ENCODE measurements at places on chromosomes 5 and 9.

DNA sequence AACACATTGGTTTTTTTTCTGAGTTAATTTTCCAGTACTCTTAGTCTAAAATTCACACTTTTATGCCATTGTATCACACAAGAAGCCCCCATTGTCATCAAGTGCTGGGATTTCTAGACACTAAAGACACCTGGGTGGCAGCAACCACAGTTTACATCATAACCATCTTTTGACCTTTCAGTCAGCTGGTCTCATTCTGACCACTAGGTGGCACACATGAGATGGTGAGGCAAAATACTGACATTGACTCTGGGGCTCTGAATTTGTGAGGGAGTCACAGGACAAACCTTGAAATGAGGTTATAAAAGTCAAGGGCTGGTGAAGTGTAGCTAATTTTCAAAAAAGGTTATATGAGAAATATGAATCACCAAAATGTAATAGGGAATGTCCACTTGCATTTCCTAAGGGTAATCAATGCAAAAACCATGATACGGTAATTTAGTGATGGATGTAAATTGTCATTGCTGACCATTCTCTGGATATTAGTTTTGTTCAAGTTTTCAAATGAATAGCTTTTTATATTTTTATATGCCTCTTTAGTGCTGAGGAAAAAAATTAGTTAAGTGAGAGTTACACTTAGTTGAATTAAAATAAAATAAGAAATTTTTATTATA, 229.4 kb downstream of the DMAC1 start:
- H3K27ac ChIP-seq: no peak overlapping the region
- H3K4me3 ChIP-seq: no peak overlapping the region
- peak; percentile 39 for DNase-seq
- peaks cover 1% of the 10 kb centered on the region for H3K36me3 ChIP-seq

GRCh38 chr5:178113141-178113787, at the start of gene N4BP3:
Gene N4BP3 (plus strand): TSS chr5:178113532. CDS start chr5:178119584, 6,052 bp downstream.
- peaks cover 22% of the 10 kb centered on the region for H3K36me3 ChIP-seq
- peaks cover 35% of the 10 kb centered on the region for H3K4me1 ChIP-seq
- peak within 1 kb of the TSS; percentile 92 for H3K4me3 ChIP-seq
- DNase-seq: peak; percentile 65

DNA sequence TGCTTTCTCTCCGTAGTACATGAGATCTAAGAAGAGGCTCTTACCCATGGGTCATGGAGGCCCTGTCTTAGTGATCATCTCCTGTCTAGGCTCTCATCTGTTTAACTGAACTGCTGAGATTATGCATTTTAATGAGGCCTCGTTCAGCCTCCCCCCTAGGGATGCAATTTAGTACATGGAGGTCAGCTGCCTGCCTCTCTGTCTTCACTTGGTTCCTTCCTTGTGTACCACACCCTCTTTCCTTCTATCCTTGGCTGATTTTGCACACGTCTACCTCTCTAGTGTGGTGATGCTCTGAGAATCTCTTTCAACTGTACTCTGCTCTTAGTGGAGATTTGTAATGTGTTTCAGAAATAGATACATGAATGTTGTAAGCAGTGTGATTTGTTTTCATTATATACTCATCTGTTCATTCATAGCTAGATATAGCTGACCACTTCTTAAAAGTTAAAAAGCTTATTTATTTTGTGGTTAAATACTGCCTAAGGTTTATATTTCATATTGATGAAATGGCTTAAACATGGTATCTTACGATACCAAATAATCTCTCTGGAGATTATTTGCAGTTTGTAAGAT, 3.5 kb upstream of the ACTBL2 start:
- H3K4me1 ChIP-seq: no peaks in the 10 kb centered on the region
- peaks cover 38% of the 10 kb centered on the region for H3K27me3 ChIP-seq
- H3K27ac ChIP-seq: no peak overlapping the region
- no peak overlapping the region for H3K4me3 ChIP-seq

GRCh38 chr9:92747459-92748232, 17.0 kb downstream of the BICD2 start:
- peaks cover 85% of the 10 kb centered on the region for H3K4me1 ChIP-seq
- H3K27me3 ChIP-seq: no peaks in the 10 kb centered on the region
- peaks cover 1% of the 10 kb centered on the region for H3K36me3 ChIP-seq
- H3K4me3 ChIP-seq: no peak overlapping the region

DNA sequence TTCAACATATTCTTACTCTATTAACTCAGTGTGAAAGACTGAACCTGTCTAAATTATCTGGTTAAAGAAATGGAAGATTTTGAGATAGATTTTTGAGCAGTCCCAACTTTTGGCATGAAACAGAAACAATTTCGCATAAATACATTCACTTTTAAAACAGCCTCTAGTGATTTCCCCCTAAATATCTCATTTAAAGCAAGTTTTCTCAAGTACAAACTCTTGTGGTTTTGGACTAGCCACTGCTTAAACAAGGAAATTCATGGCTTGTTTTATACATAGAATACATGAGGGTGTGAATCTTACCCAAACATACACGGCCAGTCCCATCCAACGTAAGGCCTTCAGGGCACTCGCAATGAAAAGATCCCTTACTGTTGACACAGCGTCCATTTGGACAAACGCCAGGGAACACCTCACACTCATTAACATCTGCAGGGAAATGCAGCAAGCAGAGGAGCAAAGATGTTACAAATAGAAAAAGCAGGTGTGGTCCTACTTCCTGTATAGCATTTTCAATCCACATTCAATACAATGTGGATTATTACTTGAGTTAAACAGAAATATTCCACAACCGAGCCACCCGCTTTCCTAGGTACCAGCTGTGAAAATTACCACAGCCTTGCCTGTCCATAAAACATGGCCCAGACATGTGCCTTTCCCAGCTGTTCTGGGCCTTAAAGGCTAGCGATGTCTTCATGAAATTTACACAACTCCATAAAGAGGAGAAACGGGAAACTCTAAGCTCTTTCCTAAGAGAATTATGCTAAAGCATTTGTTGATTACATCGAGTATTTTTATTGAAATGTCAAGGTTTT, 188.8 kb downstream of the FBN2 start:
- no peak for DNase-seq
- H3K4me1 ChIP-seq: no peaks in the 10 kb centered on the region
- no peaks in the 10 kb centered on the region for H3K36me3 ChIP-seq

GRCh38 chr5:64807520-64807919, 38.8 kb downstream of the CWC27 start:
- no peaks in the 10 kb centered on the region for H3K4me1 ChIP-seq
- H3K27ac ChIP-seq: no peak overlapping the region
- no peaks in the 10 kb centered on the region for H3K27me3 ChIP-seq
- DNase-seq: no peak

GRCh38 chr9:32430720-32431119, 46.3 kb downstream of the ACO1 start:
- H3K27ac ChIP-seq: no peak overlapping the region
- no peaks in the 10 kb centered on the region for H3K27me3 ChIP-seq
- no peak for DNase-seq

GRCh38 chr5:115583474-115583873, 18.8 kb downstream of the TICAM2 start:
- no peaks in the 10 kb centered on the region for H3K27me3 ChIP-seq
- H3K4me1 ChIP-seq: no peaks in the 10 kb centered on the region
- no peak overlapping the region for H3K4me3 ChIP-seq
- H3K27ac ChIP-seq: no peak overlapping the region

DNA sequence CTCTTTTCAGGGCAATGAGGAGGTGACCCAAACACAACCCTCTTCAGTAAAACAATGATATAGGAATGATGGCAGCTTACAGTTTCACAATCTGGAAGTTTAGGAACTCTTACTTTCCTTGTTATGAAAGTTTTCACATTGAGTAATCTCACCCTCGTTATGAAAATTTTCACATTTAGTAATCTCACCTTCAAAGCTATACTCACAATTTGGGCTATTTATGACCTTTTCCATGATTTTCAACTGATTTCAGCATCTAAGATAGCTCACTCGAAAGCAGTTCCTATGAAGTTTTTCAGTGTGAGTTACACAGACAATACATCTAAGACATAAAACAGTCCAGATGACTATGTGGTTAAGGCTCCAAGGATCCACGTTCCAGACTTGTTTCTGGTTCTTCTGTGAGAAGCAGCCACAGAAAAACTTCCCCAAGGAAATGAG, 57.1 kb downstream of the FOXD1 start:
- no peak for DNase-seq
- no peaks in the 10 kb centered on the region for H3K27me3 ChIP-seq
- peaks cover 4% of the 10 kb centered on the region for H3K36me3 ChIP-seq
- no peak overlapping the region for H3K27ac ChIP-seq

- H3K27me3 ChIP-seq: no peaks in the 10 kb centered on the region
- DNase-seq: no peak
- H3K4me1 ChIP-seq: no peaks in the 10 kb centered on the region
- H3K4me3 ChIP-seq: no peak overlapping the region
Observed at GRCh38 chr5:179870403-179870903, 11.8 kb upstream of the MRNIP start.

DNA sequence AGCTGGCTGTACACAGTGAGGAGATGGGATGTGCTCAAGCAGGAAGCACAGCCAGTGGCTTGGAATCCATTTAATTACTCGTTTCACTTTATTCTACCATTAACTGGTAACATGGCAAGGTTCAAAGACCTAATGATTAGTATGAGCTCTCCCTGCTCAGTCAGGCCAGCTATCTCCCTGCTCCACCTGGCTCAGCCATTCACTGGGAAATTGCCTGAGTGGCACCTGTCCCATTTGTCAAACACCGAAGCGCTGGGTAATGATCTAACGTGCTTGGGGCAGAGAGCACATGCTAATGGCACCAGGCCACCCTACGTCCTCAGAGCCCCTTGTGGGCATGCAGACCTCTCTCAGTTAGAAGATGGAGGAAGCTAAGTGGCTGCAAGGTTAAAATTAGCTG, 162.2 kb downstream of the TTLL11 start:
- no peaks in the 10 kb centered on the region for H3K4me1 ChIP-seq
- no peak for DNase-seq
- H3K27ac ChIP-seq: no peak overlapping the region
- H3K36me3 ChIP-seq: no peaks in the 10 kb centered on the region

DNA sequence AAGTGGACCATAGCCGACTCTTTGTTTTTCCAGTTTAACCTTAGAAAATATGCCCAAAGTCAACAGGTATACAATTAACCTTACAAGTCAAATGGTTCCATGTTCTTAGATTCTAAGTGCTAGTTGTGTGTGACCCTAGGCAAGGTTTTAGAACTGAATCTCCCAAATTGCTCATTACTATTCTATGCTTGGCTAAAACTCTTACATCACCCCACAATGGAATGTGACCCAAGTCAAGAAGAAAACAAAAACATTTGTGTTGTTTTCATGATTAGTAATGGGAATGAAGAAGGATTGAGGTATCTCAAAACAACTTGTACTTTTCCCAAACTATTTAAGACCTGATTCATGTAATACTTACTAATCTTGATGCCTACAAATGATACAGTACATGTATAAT, 159.2 kb downstream of the ARRDC3 start:
- no peaks in the 10 kb centered on the region for H3K4me1 ChIP-seq
- no peak overlapping the region for H3K4me3 ChIP-seq
- H3K36me3 ChIP-seq: no peaks in the 10 kb centered on the region
- H3K27me3 ChIP-seq: no peaks in the 10 kb centered on the region

DNA sequence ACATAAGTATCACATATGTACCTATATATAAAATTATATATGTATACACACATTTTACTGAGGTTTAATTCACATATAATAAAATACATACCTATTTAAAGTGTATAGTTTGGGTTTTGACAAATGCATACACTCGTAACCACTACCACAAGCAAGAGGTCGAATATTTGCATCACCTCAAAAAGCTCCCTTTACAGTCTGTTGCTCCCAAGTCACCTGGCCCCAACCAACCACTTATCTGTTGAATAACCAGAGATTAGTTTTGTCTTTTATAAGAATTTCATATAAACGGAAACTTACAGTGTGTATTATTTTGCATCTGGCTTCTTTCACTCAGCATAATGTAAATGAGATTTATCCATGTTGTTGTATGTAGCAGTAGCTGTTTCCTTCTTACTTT, 218.9 kb downstream of the MAT2B start:
- no peak overlapping the region for H3K4me3 ChIP-seq
- no peak for DNase-seq
- no peak overlapping the region for H3K27ac ChIP-seq
- no peaks in the 10 kb centered on the region for H3K36me3 ChIP-seq
- H3K4me1 ChIP-seq: no peaks in the 10 kb centered on the region

DNA sequence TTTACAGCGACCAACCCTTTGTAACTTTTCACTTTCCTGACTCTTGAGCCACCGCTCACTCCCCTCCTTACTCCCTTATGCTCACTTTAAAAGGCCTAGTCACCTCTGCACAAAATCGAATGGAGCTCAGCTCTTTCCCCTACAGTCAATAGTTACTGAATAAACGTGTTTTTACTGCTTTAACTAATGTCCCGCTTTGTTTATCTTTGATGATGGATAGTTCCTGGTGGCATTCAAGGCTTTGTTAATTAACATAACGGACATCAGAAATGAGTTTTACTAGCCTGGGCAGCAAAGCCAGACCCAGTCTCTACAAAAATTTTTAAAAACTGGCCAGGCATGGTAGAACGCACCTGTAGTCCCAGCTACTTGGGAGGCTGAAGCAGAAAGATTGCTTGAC, 5.0 kb downstream of the SERINC5 start:
- no peak overlapping the region for H3K27ac ChIP-seq
- H3K27me3 ChIP-seq: no peaks in the 10 kb centered on the region
- H3K4me1 ChIP-seq: peaks cover 72% of the 10 kb centered on the region
- peaks cover 12% of the 10 kb centered on the region for H3K36me3 ChIP-seq
- no peak overlapping the region for H3K4me3 ChIP-seq
- DNase-seq: no peak

- peak overlapping the region; percentile 87 for H3K4me3 ChIP-seq
- H3K27ac ChIP-seq: peak overlapping the region; percentile 85
- DNase-seq: no peak
Observed at GRCh38 chr5:177303925-177304391, 359 bp downstream of the PRELID1 start.

DNA sequence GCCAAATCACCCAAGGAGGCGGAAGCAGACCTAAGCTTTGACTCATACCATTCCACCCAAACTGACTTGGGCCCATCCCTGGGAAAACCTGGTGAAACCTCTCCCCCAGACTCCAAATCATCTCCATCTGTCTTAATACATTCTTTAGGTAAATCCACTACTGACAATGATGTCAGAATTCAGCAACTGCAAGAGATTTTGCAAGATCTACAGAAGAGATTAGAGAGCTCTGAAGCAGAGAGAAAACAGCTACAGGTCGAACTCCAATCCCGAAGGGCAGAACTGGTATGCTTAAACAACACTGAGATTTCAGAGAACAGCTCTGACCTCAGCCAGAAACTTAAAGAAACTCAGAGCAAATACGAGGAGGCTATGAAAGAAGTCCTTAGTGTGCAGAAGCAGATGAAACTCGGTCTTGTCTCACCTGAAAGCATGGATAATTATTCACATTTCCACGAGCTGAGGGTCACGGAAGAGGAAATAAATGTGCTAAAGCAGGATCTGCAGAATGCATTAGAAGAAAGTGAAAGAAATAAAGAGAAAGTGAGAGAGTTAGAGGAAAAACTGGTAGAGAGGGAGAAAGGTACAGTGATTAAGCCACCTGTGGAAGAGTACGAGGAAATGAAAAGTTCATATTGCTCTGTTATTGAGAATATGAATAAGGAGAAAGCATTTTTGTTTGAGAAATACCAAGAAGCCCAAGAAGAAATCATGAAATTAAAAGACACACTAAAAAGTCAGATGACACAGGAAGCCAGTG, 15.8 kb upstream of the TTC23L start:
- DNase-seq: no peak
- H3K27me3 ChIP-seq: peaks cover 29% of the 10 kb centered on the region
- no peak overlapping the region for H3K4me3 ChIP-seq
- H3K36me3 ChIP-seq: no peaks in the 10 kb centered on the region

GRCh38 chr5:33840927-33841547, 50.8 kb downstream of the ADAMTS12 start:
- H3K27ac ChIP-seq: no peak overlapping the region
- DNase-seq: no peak
- peaks cover 8% of the 10 kb centered on the region for H3K27me3 ChIP-seq
- H3K4me3 ChIP-seq: peak overlapping the region; percentile 3
- H3K36me3 ChIP-seq: no peaks in the 10 kb centered on the region

All from central memory CD8-positive, alpha-beta T cell (primary cell).